Fibroblast of skin of left quadriceps (primary cell): ENCODE measurements at places on chromosomes 7 and 10.

GRCh38 chr10:14820010-14820774 lies 17.6 kb downstream of the CDNF start:
- no peak for DNase-seq

- no peak for DNase-seq
Measured at GRCh38 chr10:21260066-21260465, 265.4 kb downstream of the SKIDA1 start.

- DNase-seq: no peak
Measured at GRCh38 chr10:17533731-17534130, 79.3 kb upstream of the ST8SIA6 start.

DNA sequence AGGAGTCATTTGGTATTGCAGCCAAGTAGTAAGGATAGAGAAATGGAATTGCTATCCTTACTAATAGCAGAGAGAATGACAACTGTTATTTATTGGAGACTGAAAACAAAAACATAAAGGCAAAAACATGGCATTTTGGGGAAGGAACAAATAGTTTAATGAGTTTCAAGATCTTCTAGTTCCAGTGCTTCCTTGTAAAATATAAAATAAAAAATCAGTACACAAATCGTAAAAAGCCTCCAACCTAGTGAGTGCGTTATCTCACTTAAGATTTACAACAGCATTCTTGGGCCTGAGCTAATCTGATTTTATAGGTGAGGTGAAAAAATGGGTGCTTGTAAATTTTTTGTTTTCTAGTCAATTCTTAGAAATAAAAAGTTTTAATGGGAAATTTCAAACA lies 3.3 kb downstream of the RBM33 start:
- no peak for DNase-seq

DNA sequence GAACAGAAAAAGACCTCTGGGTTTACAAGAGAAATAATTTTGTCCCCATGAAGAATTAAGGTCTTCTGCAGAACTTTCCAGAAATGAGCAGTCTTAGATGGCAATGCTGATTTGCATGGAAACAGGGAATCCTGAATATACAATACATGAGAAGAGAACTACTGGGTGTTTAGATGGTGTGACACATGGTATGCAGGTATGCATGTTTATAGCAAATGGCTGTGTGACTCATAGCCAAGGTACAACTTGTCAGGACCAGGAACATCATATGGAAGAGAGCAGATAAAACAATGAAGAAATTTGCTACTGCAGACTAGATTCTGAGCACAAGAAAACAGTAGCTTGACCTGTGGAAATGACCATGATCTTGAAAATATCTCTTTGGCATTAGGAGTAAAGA lies 907.8 kb downstream of the GATA3 start:
- no peak for DNase-seq

DNA sequence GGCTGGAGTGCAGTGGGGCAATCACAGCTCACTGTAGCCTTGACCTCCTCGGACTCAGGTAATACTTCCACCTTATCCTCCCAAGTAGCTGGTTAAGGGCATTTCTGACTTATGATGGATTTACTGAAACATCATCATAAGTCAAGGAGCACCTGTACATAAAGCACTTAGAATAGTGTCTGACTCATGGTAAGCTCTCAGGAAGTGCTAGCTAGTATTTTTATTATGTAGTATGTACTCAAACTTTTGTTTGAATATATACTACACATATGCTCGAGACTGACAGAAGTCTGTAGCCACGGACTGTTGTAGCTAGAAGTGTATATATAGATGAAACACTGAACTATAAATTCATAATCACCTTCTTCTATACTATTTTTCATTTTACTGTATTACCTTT lies 107.5 kb upstream of the DNAJB12 start:
- no peak for DNase-seq

DNA sequence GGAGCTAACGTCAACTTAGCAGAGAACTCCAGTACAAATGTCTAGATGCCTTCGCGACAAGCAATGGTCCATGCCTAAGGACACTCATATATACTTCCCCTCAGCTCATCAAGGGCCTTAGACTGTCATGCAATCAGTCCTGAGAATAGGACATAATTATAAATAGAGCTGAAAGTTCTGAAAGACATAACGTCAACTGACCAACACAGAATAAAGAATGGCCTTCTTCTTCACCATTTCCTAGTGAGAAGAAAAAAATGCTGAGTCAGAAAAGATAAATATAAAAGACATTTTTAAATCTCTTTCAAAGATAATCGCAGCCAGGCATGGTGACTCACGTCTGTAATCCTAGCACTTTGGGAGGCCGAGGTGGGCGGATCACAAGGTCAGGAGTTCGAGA lies 83.2 kb downstream of the ARMH3 start:
- DNase-seq: no peak

DNA sequence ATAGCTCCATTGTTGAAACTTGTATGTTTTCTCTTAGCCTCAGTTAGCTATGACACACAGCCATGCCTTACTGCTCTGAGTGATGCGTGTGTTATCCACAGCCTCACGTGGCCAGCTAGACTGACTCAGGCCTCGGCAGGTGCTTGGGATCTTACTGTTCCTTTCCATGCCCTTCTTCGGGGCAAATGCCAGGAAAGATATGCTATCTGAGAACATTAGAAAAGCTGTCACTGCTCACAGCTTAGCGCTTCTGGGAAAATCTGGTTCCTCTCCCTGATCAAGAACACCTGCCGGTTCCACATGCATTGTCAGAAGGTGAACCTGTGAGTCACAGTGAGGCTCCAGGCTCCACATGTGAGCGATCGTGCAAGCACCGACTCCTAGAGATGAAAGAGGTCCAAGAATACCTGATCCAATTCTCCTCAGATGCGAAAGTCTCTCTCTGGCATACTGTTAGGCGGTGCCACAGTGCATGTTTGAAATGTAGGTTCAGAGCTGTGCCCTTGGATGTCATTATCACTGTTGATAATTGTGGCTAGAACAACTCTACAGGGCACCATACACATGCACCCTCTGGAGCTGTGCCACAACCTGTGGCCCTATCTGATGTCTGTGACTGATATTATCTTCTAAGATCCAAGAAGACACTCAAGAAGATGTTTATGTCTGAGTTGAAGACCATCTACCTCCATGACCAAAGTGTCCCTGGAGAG lies 247.8 kb upstream of the IGFBP3 start:
- no peak for DNase-seq

- DNase-seq: no peak
Measured at GRCh38 chr10:126955396-126955795, 50.2 kb downstream of the DOCK1 start.

DNA sequence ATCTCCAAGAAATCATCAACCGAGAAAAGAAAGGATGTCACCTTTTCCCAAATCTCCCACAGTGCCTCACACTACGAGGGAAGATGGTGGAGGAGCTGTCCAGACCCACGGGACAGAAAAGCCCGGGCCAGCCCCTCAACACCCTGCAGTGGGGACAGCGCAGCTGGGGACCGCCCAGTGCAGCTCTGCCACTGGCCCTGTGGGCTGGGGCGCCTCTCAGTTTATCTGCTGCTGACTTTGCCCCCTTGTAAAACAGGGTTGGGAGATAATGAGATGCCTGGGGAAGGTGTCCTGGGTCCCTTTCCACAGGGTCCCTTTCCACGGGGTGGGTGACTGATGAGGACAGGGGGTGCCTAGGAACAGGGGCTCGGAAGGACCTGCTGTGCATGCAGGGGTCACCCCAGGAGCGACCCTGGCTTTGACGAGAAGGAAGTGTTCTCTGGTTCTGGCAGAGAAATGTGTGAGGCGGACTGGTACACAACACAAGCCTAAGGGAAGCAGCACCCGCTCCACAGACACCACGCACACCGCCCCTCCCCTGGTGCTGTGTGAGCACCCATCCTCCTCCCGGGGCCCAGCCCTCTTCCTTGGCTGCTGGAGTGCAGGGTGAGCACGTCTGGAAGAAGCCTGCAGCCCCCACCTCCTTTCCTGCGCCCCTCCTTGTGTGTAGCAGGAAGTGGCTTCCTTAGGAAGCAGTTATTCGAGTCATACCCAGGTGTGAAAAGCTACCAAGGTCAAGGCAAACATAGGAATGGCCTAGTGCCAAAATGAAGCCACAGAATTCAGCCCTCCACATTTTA lies 339.9 kb downstream of the DNAJB6 start:
- DNase-seq: no peak

- no peak for DNase-seq
Measured at GRCh38 chr7:44388089-44388970, 62.9 kb upstream of the CAMK2B start.

DNA sequence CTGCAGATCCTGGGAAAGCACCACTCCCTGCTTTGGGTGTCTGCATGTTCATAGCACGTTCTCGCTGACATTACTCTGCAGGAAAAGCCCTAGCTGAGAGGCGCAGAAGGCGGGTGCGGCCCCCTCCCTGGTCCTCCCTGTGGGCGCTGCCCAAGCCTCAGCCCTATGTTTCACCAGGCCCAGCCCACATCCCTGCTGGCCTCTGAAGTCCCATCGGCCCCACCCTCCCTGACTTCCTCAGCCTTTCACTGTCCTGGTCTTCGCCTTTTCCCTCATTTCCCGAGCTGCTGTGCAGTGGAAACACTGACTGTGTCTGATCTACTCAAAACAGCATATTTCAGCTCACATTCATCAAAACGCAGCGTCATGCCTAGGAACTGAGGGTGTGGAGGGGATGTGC lies 36.3 kb upstream of the DIP2C start:
- no peak for DNase-seq

DNA sequence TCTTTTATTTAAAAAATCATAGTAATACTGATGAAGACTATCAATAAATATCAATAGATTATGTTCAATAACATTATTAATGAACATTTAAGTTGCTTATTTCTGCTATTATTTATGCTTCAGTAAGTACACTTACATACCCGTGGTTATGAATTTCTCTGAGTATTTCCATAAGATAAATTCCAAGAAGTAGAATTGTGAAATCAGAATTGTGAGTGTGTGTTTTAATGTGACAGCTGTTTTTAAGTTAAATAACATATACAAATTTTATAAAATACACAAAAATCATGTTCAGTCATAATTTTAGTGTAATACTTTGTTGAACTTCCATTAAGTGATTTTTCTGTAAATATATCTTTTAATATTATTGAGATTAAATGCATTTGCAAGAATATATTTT lies 37.5 kb upstream of the SEMA3E start:
- DNase-seq: no peak

DNA sequence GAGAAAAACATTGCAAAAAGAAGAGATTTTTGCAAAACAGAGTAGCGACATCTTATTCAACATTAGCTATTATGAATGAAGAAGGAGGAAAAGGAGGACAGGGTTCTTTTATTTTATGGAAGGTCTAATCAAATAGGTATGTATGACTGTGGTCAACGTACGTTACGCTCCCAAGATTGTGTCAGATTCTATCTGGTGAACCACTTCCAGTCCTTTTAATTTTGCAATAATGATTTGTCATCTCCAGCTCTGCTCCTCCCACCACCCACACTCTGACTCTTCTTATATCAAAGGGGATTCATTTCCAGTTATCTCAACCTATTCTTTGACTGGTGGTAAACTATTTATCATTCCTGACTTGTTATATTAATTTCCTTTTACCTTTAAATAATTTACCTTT lies 259.9 kb downstream of the CACNA2D1 start:
- DNase-seq: peak; percentile 23

DNA sequence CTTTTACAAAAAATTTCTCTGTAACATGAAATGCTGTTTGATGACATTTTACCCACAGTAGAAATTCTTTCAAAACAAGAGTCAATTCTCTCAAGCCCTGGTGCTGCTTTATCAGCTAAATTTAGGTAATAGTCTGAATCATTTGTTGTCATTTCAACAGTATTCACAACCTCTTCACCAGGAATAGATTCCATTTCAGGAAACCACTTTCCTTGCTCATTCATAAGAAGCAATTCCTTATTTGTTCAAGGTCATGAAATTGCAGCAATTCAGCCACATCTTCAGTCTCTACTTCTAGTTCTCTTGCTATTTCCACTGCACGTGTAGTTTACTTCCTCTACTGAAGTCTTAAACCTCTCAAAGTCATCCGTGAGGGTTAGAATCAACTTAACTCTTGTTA lies 14.1 kb downstream of the STAG3 start:
- no peak for DNase-seq

- no peak for DNase-seq
Measured at GRCh38 chr10:29874606-29875269, 184.6 kb downstream of the JCAD start.

- DNase-seq: peak; percentile 93
Measured at GRCh38 chr10:89351780-89352597, 24.2 kb downstream of the IFIT3 start.

- no peak for DNase-seq
Measured at GRCh38 chr7:96183163-96183670, 138.7 kb downstream of the SLC25A13 start.

DNA sequence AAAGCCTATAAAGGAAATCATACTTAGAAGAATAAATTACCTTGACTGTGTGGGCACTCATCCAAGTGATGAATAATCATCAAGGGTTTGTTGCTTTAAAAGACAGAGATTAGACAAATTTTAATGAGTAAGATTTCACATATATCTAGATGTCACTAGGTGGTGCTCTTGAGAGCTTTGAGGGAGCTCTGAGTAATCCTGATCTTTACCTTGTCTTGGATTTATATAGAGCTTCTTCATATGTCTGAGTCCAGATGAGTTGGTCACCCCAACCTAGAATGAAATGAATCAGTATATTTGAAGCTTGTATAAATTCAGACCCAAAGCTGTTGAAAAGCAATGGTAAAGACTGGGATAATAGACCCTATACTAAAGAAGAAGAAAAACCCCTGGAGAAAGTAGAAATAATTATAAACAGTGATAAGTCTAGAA lies 3.7 kb downstream of the AGR2 start:
- DNase-seq: peak; percentile 37

GRCh38 chr10:75375838-75376237 lies 25.7 kb downstream of the ZNF503 start:
- DNase-seq: no peak

- no peak for DNase-seq
Measured at GRCh38 chr7:99731638-99732374, 3.2 kb downstream of the CYP3A7 start.

- DNase-seq: no peak
Measured at GRCh38 chr10:129335942-129336341, 131.1 kb upstream of the MGMT start.

GRCh38 chr10:17712717-17713471 lies 39.1 kb upstream of the TMEM236 start:
- DNase-seq: no peak
